ENCODE measurements at places on chromosomes 6 and 20.

DNA sequence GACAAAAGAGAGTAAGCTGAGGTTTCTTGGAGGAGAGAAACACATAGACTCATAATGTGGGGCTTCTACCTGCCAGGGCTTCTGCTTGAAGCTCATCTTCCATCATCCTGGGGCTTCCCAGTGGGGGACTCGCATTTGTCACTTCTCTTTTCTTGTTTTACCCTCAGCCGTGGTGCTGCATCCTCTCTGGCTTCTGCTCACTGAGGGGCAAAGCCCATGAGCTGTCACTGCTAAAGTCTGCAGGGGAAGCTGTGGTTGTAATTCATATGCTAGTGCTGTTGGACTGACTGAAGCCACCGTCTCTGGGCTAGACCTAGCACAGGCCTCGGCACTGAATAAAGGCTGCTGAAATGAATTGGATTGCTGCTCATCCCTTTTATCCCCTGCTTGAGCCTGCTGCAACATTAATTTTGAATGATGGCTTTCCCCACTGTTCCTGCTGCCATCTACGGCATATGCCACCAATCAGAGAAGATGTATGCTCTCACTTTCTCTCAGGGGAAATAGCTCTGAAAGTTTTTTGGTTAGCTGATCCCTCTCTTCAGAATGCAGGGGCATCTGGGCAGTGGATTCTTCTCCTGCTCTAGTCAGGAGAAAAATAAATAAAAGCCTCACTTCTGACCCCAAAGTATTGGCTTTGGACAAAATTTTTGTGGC lies 568.4 kb upstream of the MAP3K7 start:
- no peak overlapping the region for H3K4me3 ChIP-seq
- no peaks in the 10 kb centered on the region for H3K27me3 ChIP-seq
- no peaks in the 10 kb centered on the region for H3K36me3 ChIP-seq
- no peak overlapping the region for H3K27ac ChIP-seq

- peaks cover 8% of the 10 kb centered on the region for H3K4me1 ChIP-seq
- peaks cover 45% of the 10 kb centered on the region for H3K27me3 ChIP-seq
- H3K27ac ChIP-seq = no peak overlapping the region
- no peaks in the 10 kb centered on the region for H3K36me3 ChIP-seq
- H3K4me3 ChIP-seq = no peak overlapping the region
Measured at GRCh38 chr20:37898233-37899104, 4.5 kb upstream of the VSTM2L start.

- H3K4me3 ChIP-seq = no peak overlapping the region
- no peaks in the 10 kb centered on the region for H3K36me3 ChIP-seq
- no peak overlapping the region for H3K27ac ChIP-seq
- DNase-seq = no peak
Measured at GRCh38 chr6:112330071-112330878, 16.9 kb upstream of the RFPL4B start.

DNA sequence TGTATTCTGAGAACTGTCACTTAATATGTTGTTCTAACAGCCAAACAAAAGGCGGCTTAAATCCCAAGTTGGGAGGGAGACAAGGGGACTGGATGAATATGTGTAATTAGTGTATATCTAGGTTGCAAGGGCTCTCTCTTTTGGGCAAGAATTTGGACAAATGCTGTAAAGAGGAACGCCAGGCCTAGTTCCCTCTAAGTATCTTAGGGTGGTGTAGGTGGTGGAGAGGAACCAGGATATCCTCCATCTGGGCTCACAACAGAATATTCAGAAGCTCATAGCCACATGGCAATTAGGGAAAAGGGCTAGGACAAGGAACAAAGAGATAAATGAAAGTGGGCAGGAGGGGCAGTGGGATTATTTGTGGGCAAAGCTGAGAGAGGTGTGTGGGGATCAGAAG lies 149.5 kb downstream of the LRFN2 start:
- no peaks in the 10 kb centered on the region for H3K36me3 ChIP-seq
- DNase-seq = no peak
- H3K27me3 ChIP-seq = peaks cover 13% of the 10 kb centered on the region

DNA sequence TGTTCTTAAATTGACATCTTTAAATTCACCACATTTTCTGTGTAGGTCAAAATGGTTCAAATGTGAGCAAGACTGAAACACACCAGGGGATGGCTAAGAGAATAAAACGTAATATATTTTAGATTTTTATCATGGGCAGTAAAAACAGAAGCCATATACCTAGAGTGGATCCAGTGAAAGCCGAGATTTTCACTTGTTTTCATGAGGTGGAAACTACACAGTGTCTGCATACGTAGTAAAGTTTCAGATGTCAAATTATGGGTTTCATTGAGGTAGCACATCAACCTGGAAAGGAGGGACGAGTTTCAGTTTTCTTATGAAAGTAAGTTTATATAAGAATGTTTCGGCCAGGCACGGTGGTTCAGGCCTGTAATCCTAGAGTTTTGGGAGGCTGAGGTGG lies 25.9 kb downstream of the METTL24 start:
- H3K27me3 ChIP-seq = peaks cover 9% of the 10 kb centered on the region
- no peak overlapping the region for H3K4me3 ChIP-seq

DNA sequence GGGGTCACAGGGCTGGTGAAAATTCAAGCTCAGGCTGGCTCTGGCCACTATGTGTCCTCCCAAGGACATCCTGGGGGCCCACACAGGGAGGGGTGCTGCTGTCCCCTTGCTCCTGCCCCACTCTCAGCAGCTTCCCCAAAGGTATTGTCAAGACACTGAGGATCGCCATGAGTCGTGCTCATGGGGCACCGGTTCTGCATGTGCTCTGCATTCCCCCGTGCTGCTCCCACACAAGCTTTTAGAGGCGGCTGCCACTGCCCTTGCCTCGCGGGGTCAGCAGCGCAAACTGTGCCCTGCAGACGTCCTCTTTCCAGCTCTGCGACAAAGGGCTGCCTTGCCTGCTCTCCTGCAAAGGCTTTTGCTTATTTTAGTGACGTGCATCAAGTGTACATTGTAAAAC lies 179.8 kb downstream of the ERMARD start:
- H3K4me1 ChIP-seq = no peaks in the 10 kb centered on the region
- H3K4me3 ChIP-seq = no peak overlapping the region
- DNase-seq = no peak
- peaks cover 4% of the 10 kb centered on the region for H3K27me3 ChIP-seq
